NCI-H1694 (cell line): ENCODE measurements at places on chromosomes 6 and 20.

DNA sequence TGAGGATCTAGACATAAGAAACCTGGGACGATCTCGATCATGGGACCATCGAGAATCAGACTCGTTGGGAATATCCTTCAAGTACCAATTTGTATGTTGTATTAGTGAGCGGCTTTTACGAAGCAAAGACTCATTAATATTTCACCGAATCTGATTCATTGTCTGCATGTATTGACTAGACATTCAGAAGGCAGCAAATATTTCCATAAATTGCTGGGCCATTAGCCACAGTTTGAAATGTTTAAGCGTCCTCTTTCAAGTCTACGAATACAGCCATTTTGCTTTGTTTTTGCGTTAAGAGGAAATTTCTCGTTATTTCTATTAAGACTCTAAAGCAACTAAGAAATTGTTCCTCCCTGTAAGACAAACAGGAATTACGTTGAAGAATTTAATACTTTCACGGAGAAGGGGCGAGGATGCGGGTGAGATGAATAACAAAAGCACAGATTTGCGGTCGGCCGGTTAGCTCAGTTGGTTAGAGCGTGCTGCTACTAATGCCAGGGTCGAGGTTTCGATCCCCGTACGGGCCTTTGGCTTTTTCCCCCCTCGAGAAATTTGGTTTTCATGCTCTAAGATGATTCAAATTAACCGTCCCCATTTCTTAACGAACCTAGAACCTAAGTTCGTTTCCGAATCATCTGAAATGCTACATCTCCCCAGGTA is 18.5 kb downstream of the POM121L2 start:
- no peak for DNase-seq

GRCh38 chr6:38239719-38240451 is 399.8 kb downstream of the BTBD9 start:
- no peak for DNase-seq

DNA sequence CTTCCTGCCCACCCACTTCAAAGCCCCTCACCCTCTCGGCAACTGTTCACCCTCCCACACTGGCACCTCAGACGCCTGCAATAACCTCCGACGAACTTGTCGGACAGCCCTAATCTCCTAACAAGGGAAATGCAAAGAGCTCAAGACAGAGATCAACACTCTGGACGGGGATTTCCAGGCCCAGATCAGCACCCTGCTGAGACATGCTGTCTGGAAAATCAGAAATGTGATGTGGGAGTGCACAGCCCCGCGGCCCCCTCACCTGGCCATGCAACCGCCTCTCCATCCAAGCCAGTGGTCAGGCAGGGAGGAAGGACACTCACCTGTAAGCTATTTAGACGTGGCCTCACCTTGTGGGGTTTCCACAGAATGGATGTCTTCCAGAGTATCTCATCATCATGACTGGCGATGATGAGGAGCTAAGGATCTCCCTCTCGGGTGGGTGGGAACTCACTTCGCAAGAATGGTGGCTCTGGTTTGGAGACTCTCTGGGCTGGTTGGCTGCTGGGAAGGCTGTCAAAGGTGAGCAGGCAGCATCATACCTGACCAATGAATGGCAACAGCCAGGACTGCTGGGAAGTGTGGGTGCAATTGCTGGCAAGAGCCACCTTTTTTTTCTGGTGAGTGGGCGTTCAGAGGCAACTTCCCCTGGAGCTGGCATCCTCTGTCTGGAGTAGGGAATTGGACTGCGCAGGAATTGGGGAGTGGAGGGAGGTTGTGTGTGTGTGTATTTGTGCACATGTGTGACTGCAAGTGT is 28.1 kb upstream of the ADTRP start:
- no peak for DNase-seq

- no peak for DNase-seq
Observed at GRCh38 chr6:5499644-5500306, 238.5 kb downstream of the FARS2 start.

- DNase-seq, result peak; percentile 75
Observed at GRCh38 chr20:46799781-46800408, 90.4 kb downstream of the SLC2A10 start.

GRCh38 chr20:56779452-56780143 is 150.5 kb downstream of the TFAP2C start:
- DNase-seq, result no peak

GRCh38 chr6:133183691-133184090 is 57.5 kb upstream of the EYA4 start:
- no peak for DNase-seq

DNA sequence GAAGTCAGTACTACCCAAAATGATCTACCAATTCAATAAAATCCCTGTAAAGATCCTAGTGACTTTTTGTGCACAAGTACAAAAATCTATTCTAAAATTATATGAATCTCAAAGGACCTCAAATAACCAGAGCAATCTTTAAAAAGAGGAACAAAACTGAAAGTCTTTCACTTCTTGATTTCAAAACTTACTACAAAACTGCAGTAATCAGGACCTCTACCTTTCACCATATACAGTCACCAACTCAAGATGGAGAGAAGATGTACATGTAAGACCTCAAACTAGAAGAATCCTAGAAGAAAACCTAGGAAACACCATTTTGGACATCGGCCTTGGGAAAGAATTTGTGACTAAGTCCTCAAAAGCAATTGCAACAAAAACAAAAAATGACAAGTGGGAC is 109.5 kb upstream of the CD93 start:
- no peak for DNase-seq

DNA sequence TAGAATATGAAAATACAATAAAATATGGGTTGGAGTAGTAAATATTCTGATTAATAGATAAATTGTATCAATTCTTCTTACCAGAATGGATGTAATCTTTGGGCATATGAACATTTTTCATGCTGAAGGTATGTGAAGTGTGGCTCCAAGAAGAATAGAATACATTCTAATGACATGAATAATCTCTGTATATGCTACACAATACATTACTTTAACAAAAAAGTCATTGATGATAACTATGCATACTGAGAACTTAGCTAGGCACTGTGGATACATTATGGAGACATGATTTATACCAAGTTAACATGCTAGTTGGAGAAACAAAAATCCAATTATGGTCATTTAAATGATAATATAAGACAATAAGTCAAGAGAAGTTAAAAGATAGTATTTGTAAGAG is 62.7 kb upstream of the HDAC2 start:
- DNase-seq, result no peak
